ENCODE measurements at places on chromosomes 2 and 18.

- no peak for DNase-seq
Observed at GRCh38 chr18:51617167-51617566, 419.7 kb upstream of the MEX3C start.

- no peak for DNase-seq
Observed at GRCh38 chr2:206713746-206714145, 4.5 kb downstream of the DYTN start.

GRCh38 chr2:21358976-21359375, 235.2 kb downstream of the TDRD15 start:
- DNase-seq: no peak

DNA sequence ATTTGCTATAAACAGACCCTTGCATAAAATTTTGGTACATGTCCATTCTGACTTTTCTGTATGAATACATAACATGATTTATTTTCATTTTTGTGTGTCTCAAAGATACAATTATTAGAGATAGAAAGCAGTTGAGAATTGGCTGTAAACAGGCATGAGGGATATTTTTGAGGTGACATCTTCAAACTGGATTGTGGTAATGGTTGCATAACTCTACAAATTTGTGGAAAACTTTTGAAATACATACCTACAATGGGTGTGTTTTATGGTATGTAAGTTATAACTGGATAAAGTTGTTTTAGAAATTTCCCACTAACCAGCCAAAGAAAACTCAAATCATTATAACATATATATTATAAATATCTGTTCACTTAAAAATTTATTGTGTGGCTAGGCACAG, 39.6 kb downstream of the GREB1L start:
- DNase-seq: no peak

DNA sequence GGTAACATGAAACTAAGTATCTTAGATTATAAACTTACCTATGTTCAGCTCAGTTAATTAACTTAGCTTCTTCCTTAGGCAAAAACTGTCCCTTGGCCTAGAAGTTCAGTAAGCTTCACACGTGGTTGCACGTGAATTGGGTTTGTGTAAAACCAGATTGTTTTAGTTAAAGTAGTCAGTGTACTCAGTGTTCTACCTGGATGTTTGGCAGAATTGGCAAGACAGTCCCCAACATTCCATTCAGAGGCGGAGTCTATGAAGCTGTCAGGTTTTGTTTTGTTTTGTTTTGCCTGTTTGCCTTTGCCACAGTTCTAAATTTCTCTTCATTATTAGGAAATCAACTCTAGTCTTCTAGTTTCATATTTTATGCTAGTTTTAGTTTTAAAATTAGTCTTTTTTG, 105.3 kb upstream of the ZEB2 start:
- DNase-seq: no peak

DNA sequence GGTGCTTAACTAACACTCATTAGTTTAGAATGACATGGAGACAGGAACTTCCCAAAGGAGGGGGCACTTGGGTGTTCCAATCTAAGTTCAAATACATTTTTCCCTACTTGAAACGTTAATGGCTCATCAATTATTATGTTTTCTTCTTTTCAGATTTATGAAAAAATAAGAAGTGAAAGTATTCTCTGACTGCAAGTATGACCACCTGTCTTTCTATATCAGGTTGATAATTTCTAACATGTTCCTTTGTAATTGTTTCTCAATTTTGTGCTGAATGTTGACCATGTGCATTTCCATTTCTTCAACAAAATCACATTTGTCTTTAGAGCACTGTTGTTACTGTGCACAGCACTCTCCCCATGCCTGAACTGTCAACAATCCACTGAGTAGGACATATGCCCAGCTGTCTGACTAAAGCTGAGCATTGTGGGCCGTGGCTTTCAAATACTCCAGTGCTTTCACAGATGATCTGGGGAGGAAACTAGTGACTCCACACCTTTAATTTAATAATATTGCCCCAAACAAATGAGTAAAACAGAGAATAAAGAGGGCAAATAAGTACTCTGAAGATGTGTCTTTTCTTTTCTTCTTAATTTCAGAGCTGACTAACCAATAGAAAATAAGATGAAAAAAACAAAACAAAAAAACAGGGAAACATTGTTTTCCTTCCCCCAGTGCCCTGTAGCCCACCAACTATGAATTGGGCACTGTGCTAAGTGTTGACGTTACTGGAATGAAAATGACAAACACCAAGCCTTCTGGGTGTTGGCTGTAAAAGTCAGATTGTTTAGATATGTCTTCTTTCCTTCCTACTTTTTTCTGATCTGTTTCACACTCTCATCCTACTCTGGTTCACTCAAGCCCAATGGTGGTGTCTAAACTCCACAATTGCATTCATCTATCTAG, 16.0 kb downstream of the LANCL1 start:
- DNase-seq: no peak
